Stimulated activated CD4-positive, alpha-beta T cell treated with anti-CD3 and anti-CD28 coated beads, Interleukin-1b, Interleukin-23, amount 100 ng/mL, for 1 hour (primary cell): ENCODE measurements at places on chromosomes 12 and 14.

- DNase-seq = no peak
Measured at GRCh38 chr12:93763746-93764147, 86.6 kb downstream of the CRADD start.

GRCh38 chr12:31006416-31007152, 67.1 kb upstream of the DDX11 start:
- no peak for DNase-seq

DNA sequence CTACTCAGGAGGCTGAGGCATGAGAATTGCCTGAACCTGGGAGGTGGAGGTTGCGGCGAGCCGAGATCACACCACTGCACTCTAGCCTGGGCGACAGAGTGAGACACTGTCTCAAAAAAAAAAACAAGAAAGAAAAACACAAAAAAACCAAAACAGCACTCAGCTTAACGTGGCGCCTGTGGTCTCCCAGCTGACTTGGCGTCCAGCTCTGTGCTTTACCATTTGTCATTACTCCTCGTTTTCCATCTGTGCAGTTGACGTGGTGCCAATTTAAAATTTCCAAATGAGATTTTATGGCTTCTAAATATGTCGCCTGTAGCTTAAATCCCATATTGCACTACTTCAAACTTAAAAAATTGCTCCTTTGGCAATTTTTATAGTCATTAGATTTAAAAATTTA, 2.0 kb downstream of the MGP start:
- no peak for DNase-seq

GRCh38 chr12:110932046-110932445, 11.7 kb upstream of the MYL2 start:
- DNase-seq = no peak

- no peak for DNase-seq
Measured at GRCh38 chr14:28779456-28779855, 12.9 kb downstream of the FOXG1 start.

GRCh38 chr12:51980051-51980808, 26.5 kb upstream of the TAMALIN start:
- peak; percentile 30 for DNase-seq

DNA sequence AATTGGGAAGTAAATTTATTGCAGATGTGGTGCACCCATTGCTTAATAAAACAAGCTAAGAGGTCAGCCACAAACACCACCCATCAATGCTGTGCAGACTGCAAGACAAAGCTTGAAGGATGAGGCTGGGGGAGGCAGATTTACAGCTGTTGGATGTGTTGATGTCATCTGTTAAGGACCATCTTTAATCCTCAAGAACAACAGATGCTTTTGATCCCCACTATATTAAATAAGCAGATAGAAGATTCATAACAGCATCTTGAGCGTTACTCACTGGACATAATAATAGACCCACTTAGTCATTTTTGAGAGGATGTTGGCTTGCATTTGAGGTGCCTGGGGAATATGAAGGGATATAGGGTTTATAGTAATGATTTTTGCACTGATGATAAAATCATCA, 58.8 kb downstream of the GPR68 start:
- no peak for DNase-seq

DNA sequence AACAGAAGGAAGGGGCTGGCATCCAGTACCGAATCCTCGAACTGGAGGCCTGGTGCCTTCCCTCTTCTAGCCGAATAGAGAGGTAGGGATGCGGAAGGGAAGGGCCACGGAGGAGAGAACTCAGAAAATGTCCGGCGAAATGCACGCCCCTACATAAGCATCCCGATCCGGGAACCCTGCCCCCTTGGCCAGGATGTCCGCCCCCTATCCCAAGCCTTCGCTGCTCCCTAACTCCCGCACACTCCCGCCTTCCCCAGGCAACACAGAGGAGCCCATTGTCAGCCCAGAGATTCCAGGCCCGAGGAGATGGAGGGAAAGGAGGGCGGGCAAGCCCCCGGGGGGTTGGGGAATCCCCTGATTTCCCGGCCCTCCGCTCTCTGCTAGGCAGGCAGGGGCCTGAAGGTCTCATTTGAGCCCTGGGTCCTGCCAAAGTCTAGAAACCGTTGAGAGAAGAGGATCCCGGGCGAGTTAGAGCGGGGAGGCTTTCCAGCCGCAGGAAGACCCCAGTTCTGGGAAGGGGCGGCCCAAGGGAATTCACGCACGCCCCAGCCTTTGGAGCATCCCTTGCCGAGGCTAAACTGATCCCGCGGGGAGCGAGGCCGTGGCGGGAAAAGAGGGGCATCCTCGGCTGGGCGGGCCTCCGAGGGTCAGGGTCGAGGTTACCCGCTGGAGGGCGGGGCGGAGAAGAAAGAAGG, 569 bp upstream of the ARHGEF40 start:
- no peak for DNase-seq

DNA sequence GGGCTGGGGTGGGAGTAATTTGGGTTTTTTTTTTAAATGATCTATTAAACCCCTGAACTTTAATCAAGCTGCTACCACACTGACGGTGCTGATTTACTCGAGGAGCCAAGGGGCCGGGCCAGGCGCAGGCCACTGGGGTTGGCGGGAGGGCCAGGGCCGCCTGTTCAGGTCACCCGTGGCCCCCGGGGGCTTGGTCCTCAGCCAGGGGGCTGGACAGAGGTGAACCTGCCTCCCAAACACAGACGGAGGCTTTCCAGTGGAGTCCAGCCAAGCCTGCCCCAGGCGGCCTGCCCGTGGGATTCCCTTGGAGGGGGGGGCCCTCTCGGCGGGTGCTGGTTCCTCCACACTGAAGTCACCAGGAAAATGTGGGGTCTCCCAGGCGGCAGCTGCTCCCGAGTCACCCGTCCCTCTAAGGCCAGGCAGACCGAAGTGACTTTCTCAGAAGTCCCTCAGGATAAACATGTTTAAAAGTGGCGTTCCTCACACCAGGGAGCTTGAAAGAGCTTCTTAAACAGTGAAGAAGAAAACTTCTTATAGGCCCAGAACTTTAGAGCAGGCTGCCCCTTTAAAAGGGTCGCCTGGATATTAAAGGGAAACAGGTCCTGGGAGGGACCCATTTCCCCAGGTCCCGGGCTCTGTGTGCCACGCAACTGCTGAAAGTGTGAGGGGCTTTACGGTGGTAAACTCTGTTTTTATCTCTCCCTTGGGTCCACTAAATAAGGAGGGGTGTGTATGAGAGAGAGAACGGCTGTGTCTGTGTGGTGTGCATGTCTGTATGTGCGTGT, 167.2 kb upstream of the GSC start:
- no peak for DNase-seq

GRCh38 chr12:11765817-11766794, 116.6 kb downstream of the ETV6 start:
- peak; percentile 44 for DNase-seq

- DNase-seq = no peak
Measured at GRCh38 chr12:129861951-129862350, 41.9 kb downstream of the TMEM132D start.

DNA sequence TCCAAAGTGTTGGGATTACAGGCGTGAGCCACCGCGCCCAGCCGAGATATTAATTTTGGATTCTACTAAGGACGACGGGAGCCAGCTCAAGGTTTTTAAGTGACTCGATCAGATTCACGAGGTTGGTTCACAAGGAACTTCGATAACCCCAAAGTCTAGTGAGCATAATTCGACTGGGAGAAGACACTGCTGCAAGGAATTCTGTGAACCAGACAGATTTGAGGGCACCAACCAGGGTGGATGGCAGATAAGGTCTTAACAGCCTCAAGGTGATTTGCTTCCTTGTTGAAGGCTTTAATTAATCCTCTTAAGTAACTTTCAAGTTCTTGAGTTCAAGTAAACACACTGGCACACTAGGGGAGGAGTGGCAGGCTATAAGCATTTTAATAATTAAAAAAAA, 1.1 kb upstream of the KLHDC2 start:
- no peak for DNase-seq

- no peak for DNase-seq
Measured at GRCh38 chr12:50110762-50111351, 1.2 kb upstream of the COX14 start.

DNA sequence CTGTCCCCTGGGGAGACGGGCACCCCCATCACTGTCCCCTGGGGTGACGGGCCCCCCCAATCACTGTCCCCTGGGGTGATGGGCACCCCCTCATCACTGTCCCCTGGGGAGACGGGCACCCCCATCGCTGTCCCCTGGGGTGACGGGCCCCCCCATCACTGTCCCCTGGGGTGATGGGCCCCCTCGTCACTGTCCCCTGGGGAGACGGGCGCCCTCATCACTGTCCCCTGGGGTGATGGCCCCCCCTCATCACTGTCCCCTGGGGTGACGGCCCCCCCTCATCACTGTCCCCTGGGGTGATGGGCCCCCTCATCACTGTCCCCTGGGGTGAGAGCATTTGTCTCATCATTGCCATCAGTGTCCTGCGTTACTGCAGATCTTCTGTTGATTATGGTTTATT, 38.6 kb downstream of the PACS2 start:
- no peak for DNase-seq

DNA sequence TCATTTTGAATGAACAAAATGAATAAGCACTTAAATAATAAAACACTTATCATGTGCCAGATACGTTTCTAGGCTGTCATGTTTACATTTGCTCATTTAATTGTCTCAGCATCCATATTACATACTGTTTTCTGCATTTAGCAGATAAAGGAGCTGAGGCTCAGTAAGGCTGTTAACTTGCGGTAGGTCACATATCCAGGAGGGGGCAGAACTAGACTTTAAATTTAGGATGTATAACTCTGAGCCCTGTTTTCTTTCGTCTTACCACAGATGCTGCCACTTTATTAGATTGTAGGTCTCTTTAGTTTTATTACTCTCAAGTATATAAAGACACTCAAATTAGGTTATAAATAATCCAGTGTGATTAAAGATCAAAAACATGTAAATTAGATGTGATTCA, 17.7 kb downstream of the IRAK4 start:
- no peak for DNase-seq

DNA sequence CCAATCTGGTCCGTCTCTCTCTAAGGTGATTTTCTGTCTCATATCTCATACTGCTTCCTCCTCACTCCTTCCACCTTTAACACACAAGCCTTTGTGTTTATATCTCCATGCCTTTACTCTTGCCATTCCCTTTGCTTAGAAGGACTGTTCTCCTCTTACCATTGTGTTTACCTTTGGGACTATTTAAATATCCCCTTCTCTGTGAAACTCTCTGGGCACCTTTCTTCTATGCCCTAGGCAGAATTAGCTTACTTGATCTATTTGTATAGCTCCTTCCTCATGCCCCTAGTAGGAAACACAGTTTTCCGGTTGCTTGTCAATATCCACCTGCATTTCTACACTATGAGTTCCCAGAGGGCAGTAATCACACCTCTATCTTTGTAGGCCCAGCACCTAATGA, 3.9 kb upstream of the AMHR2 start:
- DNase-seq = no peak

GRCh38 chr14:58920230-58920629, 268.2 kb upstream of the DAAM1 start:
- DNase-seq = no peak

DNA sequence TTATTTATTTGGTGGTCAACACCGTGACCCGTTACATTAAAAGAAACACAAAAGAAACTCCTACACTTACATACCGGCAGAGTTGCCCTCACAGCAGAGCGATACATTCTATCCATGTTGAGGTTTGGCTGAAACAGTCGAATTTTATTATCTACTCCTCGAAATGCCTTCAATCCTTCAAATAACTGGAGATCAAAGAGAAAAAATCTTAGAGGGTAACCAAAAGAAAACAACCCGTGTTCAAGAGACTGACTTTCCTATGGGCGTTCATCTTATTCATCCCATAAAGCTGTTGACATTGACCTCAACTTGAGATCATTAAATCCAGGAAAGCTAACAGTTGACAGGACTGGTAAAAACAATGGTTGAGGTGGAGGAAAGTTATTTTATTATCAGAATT, 67.7 kb downstream of the BCAT1 start:
- no peak for DNase-seq

DNA sequence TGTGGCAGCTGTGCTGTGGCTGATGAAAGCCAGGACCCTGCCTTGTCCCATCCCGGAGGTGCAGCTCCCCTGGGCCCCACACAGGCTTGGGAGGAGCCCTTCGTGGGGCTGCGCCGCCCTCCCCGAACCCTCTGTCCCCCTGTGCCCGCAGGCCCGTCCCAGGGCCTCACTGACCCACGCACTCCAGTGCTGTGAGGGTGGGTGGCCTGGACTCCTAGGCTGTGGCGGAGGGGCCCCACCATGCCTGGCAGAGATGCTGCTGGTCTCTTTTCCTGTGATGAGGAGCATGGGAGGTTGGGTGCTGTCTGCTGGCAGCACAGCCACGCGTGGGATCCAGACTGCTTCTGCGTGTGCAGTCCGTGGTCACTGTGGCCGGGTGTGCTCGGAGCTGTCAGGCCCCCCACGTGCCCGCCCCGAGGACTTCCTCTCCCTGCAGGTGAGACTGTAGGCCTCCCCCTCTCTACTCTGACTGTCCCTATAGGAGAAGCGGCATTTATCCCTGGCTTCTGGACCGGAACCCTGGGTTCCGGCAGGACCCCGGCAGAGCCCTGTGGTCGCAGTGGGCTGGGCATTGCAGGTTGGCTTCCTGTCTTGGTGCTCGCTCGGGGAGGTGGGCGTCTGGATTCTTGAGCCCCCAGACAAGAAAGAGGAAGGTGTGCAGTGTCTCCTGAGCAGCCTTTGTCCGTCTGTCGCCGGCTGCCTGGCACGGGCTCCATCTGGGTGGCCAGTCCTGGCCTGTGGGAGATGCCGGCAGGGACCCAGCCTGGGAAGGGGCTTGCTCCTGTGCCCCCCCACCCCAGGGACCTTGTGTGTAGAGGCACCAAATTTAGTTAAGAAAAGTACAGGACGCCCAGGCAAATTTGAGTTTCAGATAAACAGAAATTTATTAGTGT, 2.3 kb downstream of the MTA1 start:
- DNase-seq = no peak

GRCh38 chr12:90152897-90153624, 444.4 kb upstream of the ATP2B1 start:
- no peak for DNase-seq

GRCh38 chr12:19764408-19764807, 325.1 kb downstream of the AEBP2 start:
- DNase-seq = no peak

DNA sequence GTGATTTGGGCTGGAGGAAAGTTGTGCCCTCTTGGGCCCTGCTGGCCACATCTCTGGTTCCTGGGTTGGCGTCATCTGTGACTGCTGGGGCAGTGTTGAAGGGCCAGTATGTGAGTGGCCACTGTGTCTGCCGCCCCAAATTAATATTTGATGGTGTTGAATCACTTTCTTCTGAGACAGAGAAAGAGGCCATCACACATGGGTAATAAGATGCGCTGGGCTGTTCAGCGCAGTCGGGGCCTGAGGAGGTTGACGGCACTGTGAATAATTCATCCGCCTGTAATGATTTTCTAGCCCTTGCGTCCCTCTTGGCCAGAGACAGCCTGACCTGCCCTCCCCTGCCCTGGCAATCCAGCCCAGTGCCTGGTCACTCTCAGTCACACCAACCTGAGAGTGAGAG, 56.2 kb upstream of the BEGAIN start:
- no peak for DNase-seq

- peak; percentile 19 for DNase-seq
Measured at GRCh38 chr14:98931911-98932310, 340.1 kb downstream of the BCL11B start.

- no peak for DNase-seq
Measured at GRCh38 chr12:76038176-76038575, 6.6 kb upstream of the PHLDA1 start.
